ENCODE measurements at places on chromosomes 5 and 9.

- DNase-seq, result no peak
Measured at GRCh38 chr5:139263946-139264345, 29.6 kb upstream of the MATR3 start.

DNA sequence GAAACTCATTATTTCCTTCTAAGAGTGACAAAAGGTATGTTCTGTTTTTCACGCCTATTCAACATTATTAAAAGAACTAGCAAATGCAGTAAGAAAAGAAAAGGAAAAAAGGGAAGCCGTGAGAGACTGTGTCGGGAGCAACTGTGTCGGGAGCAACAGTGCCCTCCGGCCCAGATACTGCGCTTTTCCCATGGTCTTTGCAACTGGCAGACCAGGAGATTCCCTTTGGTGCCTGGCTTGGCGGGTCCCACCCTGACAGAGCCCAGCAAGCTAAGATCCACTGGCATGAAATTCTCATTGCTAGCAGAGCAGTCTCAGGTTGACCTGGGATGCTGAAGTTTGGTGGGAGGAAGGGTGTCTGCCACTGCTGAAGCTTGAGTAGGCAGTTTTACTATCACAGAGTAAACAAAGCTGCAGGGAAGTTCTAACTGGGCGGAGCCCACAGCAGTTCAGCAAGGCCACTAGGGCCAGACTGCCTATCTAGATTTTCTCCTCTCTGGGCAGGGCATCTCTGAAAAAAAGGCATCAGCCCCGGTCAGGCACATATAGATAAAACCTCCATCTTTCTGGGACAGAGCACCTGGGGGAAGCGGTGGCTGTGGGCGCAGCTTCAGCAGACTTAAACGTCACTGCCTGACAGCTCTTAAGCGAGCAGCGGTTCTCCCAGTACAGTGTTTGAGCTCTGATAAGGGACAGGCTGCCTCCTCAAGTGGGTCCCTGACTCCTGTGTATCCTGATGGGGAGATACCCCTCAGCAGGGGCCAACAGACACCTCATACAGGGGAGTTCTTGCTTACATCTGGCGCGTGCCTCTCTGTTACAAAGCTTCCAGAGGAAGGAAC lies 1237.4 kb upstream of the CDH18 start:
- DNase-seq, result no peak

DNA sequence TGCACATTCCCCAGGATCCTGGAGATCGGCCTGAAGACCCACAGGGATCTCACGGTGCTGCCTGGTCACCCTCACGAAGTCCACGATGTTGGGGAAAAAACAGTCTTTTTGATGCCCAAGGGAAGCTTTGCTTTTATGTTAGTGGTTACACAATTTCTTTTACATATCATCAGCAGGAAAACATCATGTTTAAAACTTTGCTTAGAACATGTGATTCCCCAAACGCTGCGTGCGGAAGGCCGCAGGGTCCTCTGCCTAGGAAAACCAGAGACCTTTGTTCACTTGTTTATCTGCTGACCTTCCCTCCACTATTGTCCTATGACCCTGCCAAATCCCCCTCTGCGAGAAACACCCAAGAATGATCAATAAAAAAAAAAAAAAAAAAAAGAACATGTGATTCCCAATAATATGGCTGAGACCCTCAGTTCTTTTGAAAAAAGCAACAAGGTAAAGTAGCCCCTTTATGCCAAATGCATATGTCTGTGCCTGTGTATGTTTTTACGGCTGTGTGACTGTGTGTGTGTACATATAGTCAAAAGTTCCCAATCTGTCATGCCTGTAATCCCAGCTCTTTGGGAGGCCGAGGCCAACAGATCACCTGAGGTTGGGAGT lies 11.5 kb upstream of the AGPAT2 start:
- DNase-seq, result no peak

- peak; percentile 68 for DNase-seq
Measured at GRCh38 chr5:33675958-33676464, 215.8 kb downstream of the ADAMTS12 start.

DNA sequence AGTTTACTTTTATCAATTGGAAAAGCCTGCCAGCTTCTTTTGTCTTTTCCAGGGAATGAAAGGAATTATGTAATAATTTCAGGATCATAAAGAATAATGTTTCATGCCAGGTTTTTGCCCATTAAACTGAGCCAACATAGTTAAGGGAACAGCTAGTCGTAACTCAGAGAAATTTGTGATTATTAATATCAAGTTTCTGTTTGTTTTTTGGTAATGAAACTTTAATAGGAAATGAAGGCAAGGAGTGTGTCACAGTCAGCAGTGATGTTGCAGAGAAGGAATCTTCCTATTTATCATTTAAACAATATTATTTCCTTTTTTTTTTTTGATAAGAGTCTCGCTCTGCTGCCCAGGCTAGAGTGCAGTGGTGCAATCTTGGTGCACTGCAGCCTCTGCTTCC lies 10.7 kb downstream of the NFIL3 start:
- DNase-seq, result no peak

GRCh38 chr5:31769530-31769929 lies 130.6 kb downstream of the PDZD2 start:
- DNase-seq, result no peak

GRCh38 chr9:16651446-16651964 lies 219.0 kb downstream of the BNC2 start:
- no peak for DNase-seq

GRCh38 chr5:6703806-6704205 lies 9.4 kb upstream of the TENT4A start:
- no peak for DNase-seq

- DNase-seq, result no peak
Measured at GRCh38 chr5:171316258-171317121, 7.4 kb downstream of the TLX3 start.

DNA sequence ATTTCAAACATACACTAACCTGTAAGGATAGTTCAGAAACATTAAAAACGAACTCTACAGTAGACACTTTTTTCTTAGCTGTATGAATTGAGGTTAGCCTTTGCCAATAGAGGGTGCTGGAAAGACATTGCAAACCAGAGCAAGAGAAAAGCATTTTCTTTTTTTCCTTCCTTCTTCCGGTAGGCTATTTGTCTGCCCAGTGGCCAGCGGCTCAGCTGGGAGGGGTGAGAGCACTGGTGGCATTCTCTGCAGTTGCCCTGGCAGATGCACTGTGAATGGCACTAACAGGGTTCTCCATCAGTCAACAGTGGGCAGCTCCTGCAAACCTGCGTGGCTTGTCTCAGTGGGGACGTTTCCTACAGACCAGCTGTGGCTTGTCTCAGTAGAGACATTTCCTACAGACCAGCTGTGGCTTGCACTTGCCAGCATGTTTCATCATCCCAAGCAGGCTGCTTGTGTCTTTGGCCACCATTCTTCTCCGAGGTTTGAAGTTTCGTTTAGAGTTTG lies 984.5 kb upstream of the CDH18 start:
- no peak for DNase-seq

GRCh38 chr9:109421026-109421970 lies 76.8 kb downstream of the PTPN3 start:
- DNase-seq, result no peak

DNA sequence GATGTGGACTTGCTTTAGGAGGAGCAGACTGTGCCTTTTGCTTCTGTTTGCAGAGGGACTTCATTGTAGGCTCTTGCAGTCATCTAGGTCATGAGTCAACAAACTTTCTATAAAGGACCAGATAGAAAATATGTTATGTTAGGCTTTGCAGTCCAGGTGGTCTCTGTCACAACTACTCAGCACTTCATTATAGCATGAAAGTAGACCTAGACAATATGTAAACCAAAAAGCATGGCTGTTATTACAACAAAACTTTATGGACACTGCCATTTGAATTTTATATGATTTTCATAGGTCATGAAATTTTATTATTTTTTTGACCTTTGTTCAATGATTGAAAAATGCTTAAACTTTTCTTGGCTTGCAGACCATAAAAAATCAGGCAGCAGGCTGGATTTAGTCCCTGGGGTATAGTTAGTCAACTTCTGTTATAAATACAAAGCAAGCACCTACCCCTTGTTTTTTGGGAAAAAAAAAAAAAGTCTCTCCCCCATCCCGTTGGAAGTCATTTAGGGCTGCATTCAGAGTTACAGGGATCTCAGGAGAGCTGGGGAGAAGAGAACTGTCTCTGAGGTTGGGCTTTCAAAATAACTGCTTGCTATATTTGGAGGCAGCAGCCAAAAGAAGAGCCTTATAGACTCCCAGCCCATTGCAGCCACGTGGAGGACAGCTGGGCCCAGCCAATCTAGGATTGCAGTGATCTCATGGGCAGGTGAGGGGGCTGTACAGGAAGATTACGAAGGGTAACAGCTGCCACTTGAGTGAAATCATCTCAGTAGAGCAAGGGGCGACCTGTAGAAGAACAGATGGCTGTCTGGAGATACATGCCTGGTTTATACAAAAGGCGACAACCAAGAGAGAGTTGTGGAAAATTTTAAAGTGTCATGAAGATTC lies 136.6 kb upstream of the TNC start:
- no peak for DNase-seq

DNA sequence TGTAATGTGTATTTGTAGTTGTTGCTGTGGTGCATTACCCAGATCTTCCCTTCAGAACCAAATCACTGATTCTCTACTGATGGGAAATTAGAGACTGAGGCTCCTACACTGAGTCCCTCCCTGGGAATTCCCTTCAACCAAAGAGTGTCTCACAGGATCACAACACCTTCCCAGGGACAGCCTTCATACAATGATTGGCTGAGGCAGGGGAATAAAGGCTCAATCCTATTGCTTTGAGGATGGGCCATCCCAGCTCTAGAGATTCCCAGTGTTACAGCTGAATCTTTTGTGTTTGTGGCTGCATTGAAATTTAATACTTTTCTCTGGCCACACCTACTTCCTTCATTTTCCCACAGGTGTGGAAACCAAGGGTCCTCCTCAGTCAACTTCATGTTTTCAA lies 96.4 kb upstream of the ELL2 start:
- no peak for DNase-seq

DNA sequence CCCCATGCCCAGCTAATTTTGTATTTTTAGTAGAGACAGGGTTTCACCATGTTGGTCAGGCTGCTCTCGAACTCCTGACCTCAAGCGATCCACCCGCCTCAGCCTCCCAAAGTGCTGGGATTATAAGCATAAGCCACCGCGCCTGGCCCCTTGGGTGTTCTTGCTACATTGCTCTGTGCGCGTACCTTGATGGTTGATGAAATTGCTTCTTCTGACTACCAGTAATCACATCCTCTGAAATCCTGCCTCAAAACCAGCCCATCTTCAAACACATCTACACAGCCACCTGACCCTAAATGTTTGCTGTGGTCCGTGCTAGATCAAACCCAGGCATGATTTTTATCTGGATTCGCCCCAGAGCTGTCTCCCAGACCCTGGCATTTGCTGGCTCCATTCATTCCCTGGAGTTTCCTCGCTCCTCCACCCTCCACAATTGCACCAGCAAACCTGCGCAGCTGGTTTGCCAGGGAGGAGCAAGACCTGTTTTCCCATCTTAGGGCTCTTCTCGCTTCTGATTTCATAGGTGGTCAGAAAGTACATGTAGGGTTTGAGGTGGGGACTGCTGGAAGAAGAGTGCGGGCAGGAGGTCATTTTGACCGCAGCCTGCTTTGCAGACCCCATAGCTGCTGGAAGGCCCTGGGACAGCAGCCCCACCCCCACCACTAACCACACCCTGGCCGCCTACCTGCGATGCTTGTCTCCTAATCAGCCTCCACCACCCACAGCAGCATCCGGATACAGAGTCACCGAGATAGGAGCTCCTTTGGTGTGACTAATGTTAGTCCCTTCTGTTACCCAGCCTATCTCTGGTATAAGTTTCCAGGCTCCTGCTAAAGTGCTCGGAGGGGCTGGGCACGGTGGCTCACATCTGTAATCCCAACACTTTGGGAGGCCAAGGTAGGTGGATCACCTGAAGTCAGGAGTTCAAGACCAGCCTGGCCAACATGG lies 22.7 kb downstream of the SWI5 start:
- no peak for DNase-seq

GRCh38 chr5:102971676-102972293 lies 148.2 kb downstream of the GIN1 start:
- no peak for DNase-seq

- no peak for DNase-seq
Measured at GRCh38 chr9:110763568-110763967, 95.0 kb downstream of the MUSK start.

GRCh38 chr9:99299211-99300102 lies 77.4 kb downstream of the SEC61B start:
- DNase-seq, result peak; percentile 54

- peak; percentile 25 for DNase-seq
Measured at GRCh38 chr5:138138949-138139780, at the start of gene NME5. TSS of gene NME5 (minus strand) at chr5:138139428. CDS start at chr5:138138780, 648 bp downstream.

DNA sequence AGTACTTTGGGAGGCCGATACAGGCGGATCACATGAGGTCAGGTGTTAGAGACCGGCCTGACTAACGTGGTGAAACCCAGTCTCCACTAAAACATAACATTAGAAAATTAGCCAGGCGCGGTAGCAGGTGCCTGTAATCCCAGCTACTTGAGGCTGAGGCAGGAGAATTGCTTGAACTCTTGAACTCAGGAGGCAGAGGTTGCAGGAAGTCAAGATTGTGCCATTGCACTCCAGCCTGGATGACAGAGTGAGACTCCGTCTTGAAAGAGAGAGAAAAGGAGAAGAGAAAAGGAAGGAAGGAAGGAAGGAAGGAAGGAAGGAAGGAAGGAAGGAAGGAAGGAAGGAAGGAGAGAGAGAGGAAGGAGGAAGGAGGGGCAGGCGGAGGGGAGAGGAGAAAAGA lies 45.1 kb downstream of the MYO10 start:
- no peak for DNase-seq

DNA sequence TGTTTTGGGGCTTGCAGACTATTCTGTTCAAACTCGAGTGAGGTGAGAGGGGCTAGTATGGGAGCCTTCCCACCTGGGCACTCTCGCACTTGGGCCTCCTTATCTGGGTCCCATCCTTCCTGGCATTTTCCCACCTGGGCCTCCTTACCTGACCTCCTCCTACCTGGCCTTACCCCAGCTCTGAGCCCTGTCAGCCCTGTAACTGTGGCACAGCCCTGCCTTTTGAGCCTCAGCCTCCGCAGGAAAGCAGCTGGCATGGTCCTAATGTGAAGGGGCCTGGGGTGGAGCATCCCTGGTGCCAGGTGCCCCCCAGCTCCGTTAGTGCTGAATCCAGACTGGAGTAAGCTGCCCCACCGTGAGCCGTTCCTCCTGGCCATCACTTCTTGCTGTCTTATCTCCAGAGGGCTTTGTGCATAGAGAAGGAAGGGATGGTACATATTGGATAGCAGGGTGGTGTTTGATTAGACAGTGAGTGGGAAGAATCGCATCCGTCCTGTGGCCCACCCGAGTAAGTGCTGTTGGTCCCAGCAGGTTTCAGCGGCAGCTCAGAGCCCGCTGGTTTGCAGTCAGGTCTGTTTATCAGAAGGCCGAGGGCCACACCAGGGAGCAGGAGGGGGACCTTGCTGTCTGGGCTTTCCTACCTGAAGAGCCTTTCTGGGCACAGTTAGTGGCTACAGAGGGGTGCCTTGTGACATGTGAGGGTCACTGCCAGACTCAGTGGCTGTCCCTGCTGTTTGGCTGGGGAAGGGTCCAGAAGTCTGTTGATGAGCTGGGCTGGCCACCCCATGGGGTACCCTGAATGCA lies 76.5 kb downstream of the WNK2 start:
- DNase-seq, result no peak

DNA sequence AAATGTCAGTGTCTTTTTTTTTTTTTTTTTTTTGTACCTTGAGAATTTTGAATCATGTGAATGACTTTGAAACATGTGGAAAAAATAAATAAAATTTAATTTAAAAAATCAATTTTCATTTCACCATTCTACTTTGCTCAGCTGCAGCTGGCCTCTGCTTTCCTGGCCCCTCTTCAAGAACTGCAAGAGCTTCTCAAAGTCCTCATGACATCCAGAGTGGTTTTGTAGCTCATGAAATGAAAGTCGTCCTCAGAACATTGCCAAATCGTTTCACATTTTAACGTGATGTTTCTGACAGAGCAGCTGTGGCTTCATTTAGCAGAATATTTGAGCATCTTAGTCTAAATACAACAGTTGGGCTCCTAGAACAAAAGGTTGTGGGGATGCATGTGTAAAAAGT lies 47.9 kb upstream of the TMEM215 start:
- DNase-seq, result no peak

Data from suppressor macrophage (primary cell).